B cell (primary cell): ENCODE measurements at places on chromosomes 5 and 9. TPM values are rescaled to one million over a fixed set of nuclear protein-coding genes. Genes with fewer than 3 reads are reported as not detected.

ARL14EPL gene
- 0.34 TPM in 1 of 2 replicates, not detected in the other for total RNA-seq

FAM163B gene
- total RNA-seq = not detected in 2 replicates

- DNase-seq = no peak
Observed at GRCh38 chr9:91654527-91654926, 230.9 kb upstream of the NFIL3 start.

DNA sequence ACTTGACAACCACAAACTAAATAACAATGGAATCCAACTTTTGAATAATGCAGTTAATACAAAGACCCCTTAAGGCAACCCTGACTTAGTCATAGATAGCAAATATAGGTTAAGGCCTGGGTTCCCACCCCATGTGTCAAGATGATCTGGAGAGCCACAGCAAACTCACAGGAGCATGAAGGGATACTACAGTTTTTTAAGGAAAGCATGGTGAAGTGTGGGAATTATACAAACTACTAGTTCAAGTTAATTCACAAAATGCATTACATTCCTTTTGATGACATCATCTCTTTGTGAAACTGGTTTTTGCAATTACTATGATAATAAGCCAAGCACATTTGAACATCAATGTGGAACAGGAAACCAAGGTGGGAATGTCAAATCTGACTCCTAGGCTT lies 50.6 kb downstream of the LHFPL2 start:
- DNase-seq = no peak

DNA sequence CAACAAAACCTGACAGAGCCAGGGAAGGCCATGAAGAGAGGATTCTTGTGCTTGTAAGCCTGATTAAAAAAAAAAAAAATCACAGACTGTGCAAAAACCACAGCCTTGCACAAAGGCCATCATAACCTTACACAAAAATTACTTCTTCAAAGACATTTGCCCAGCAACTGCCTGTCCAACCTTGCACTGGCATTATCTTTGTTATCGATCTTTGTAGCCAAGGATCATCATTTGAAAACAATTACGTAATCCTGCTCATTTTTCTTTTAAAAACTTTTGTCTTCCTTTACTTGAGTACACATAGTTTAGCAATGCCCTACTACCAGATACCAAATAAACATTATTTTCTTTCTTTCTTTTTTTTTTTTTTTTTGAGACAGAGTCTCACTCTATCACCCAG lies 125.1 kb downstream of the TEX10 start:
- DNase-seq = no peak

GRCh38 chr5:80468131-80468530 lies 19.8 kb upstream of the FAM151B start:
- no peak for DNase-seq

GRCh38 chr5:39249069-39249468 lies 29.7 kb upstream of the FYB1 start:
- no peak for DNase-seq

- no peak for DNase-seq
Observed at GRCh38 chr9:91157883-91158282, 203.8 kb downstream of the AUH start.

DNA sequence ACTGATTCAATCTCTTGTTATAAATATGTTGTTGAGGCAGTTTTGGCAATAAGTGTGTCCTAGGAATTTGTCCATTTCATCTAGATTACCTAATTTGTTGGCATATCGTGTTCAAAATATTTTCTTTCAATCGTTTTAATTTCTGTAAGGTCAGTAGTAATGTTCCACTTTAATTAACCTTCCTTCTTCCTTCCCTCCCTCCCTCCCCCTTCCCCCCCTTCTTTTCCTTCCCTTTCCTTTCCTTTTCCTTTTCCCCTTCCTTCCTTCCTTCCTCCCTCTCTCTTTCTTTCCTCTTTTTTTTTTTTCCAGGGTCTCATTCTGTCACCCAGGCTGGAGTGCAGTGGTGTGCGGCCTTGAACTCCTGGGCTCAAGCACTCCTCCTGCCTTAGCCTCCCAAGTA lies 27.1 kb downstream of the CD14 start:
- no peak for DNase-seq
